ENCODE measurements at places on chromosomes 13 and 19.

DNA sequence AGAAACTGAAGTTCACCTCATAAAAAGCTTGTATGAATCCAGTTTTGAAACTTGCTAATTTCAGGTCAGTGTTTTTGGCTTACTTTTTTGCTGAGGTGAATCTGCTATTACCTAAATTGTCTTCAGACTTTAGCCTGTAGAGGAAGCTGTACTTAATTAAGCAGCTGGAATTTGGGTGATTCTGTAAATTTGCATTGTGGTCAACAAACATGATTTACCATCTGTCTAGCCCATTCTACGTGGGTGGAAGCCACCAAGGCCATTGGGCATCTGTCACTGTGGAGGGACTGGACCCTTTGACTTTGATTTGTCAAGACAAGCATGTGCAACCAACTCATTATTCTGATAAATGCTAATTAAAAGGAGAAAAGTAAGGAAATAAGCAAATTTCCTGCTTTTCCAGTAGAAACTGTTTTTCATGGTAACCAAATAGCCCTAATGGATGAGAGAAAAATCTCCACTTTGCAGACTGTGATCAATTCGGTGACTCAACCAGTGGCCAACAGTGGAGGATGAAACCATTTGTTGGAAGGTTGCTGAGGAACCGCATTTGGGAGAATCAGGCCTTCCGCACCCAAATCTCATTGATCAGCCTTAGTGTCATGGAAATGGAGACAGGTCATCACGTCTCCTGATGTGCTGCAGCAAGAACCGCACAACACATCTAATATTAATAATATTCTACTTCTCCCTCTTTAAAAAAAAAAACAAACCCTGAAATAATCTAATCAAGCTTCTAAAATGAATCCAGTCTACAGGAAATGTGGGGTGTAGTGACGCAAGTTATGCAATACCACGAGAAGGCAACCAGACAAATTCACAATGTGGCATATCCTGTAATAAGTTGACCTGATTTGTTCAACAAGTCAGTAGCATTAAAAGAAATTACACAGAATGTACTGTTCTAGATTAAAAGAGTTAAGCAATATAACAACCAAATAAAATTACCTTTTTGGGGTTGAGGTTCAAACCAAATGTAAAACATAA is 54.3 kb downstream of the GARRE1 start:
- DNase-seq = peak; percentile 30

DNA sequence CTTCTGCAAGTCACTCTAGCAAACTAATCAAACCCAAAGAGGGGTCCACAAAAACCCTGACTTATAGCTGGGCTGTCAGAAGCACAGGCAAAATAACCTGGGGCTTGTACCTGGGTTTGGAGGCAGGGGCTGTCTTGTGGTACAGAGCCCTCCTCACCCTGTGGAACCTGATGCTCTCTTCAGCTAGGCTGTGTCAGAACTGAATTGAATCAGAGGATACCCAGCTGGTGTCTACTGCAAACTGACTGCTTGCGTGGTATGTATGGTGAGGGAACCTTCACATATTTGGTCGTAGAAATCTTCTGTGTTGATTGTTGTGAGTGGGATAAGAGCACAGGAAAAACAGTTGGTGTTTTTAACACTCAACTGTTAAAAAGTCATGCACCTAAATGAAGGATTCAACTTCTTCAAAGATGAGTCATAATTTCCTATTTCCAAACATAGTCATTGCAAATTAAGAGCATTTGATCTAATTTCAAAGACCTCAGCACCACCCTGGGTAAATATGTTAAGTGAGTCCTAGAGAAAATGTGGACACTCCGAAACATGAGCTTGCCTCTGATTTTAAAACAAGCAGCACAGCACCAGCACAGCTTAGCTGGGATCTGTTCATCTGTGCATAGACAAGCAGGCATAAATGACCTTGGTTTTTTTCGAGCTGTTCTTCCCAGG is 840.2 kb downstream of the UQCRFS1 start:
- DNase-seq = no peak

DNA sequence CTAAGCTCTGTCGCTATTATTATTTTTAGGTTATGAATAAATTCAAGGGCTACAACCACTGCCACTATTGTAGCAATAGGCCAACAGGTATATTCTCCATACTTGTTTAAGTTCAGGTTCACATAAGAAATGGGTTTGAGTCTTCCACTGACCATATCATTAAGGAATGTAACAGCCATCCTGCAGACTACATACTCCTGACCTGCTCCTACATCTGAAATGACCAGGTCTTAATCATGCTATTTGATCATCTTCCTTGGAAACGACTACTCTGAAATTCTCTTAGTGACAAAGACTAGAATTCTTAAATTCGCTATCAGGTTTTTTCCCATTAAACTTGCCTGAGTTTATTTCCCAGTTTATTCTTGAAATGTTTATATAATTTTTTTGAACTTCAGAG is 66.8 kb downstream of the IPO5 start:
- no peak for DNase-seq

DNA sequence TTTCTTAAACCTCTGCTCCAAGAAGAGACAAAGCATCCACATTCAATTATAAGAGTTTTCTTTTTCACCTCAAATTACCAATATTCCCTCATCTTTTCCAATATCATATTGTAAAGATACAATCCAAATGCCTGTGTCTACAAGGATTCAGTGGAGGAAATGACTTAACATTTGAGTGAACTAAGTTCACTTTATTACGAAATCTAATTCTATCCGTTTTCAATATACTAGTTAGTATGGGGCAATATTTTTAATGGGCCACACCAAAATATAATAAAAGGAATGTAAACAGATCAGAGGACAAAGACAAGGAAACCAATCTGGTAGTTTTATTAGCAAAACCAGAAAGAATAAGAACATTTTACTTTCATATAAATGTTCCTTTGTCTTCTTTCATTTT is 136.0 kb downstream of the DCLK1 start:
- no peak for DNase-seq

DNA sequence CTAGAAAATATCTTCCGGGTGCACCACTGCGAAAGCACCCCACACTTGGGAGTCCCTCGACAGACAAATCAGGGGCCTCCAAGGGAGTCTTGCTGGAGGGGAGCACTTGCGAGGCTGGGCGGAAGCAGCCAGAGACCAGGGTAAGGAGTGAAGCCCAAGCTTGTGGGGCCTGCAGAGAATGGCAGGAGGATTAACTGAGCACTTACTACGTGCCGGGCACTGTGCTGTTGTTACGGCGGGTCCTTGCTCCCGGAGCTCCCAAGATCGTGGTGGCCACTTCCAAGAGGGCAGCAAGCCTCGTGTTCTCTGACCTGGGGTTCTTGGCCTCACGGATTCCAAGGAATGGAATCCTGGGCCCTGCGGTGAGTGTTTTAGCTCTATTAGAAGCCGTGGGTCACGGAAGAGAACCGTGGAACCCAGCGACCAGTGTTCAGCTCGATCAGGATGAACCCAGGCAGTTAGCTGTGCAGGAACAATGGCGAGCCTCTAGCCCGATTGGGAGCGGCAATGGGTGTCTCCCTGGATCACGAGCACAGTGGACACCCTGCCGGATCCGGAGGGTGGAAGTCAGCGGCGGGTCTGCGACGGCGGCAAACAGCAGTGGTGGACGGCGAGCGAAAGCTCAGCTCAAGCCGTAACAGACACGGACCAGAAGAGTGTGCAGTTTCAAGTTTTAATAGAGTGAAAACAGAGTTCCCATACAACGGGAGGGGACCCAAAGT is 9.6 kb downstream of the TTYH1 start:
- DNase-seq = no peak

- DNase-seq = no peak
These were observed 92.1 kb downstream of the ATP11A start for GRCh38 chr13:112781881-112782361.

DNA sequence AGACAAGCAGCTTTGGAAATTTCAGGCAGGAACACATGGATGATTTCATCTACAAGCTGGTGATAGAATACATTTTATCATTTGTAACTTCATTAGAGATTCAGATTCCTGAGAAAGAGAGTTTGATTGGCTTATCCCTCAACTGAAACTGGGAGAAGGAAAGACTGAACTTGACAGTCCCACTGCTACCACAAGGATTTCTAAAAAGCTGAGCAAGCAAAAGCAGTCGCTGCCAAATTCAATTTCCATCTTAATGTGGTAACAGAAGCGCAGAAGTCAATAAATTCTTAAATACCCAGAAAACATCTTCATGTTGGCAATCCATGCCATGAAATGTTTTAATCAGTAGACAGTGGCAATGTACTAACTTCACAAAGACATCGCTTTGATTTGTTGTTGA is 172.1 kb upstream of the DACH1 start:
- no peak for DNase-seq

DNA sequence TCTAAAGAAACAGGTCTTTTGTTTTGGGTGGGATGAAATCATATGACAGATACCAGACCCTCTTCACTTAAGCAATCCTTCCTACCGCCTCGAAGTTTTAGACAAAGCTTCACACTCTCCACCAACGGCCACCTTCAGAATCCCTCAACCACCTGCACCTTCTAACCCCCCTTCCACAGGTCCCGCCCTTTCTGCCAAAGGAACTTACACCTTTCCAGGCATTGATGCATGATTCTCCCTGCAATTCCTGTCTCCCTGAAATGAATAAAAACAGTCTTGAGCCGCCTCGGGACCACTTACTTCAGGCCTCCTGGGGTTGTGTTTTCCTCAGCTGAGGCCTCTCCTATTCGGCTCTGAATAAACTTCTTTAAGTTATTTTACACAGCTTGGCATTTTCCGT is 859 bp downstream of the ZNF433 start:
- DNase-seq = no peak

GRCh38 chr13:49340161-49340560 is 92.4 kb downstream of the CDADC1 start:
- DNase-seq = no peak

- DNase-seq = no peak
These were observed 4.3 kb downstream of the ZSCAN1 start for GRCh38 chr19:58037927-58038687.

DNA sequence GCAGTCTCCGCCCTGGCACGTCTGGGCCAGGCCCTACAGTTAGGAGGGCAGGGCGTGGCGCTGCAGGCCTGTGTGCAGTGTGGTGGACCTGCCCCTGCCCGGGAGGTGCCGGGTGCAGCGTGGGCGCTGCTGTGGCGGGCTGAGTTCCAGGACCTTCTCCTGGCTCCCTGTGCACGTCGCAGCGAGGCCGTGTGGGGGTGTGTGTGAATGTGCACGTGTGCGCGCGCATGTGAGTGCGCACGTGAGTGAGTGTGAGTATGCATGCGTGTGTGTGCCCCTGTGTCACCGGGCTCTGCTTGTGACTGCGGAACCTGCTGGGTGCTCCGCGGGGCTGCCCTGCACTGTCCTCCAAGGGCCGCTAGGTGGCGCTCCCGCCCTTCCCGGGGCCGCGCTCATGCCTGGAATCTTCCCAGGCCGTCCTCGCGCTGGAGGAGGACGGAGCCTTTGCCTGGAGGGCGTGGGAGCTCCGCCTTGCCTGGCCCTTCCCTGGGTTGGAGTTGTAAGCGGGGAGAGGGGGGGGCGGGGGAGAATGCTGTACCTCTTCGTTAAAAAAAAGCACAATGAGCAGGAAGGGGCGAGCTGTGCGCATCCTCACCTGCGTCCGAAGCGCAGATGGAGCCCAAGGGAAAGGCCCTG is 79.3 kb downstream of the KDM4B start:
- peak; percentile 55 for DNase-seq

- no peak for DNase-seq
These were observed 7.1 kb upstream of the DOCK9 start for GRCh38 chr13:98984983-98985382.

DNA sequence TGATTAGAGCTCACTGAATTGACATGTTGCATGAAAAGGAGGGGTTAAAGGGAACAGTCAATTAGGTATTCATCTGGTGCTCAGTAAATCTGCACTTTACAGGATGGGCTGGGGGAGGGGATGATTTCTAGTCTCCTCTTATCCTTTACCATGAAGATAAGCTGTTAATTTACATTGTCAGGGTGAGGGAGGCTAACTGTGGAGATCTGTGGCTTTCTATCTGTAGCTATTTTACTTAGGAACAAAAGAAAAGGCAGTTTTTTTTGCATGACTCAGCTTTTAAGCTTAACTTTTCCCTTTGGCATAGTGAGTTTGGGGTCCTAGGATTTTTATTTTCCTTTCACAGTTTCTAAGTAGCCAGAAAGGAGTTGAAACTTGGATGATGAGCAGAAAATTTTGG is 253.3 kb downstream of the LMO7 start:
- no peak for DNase-seq

DNA sequence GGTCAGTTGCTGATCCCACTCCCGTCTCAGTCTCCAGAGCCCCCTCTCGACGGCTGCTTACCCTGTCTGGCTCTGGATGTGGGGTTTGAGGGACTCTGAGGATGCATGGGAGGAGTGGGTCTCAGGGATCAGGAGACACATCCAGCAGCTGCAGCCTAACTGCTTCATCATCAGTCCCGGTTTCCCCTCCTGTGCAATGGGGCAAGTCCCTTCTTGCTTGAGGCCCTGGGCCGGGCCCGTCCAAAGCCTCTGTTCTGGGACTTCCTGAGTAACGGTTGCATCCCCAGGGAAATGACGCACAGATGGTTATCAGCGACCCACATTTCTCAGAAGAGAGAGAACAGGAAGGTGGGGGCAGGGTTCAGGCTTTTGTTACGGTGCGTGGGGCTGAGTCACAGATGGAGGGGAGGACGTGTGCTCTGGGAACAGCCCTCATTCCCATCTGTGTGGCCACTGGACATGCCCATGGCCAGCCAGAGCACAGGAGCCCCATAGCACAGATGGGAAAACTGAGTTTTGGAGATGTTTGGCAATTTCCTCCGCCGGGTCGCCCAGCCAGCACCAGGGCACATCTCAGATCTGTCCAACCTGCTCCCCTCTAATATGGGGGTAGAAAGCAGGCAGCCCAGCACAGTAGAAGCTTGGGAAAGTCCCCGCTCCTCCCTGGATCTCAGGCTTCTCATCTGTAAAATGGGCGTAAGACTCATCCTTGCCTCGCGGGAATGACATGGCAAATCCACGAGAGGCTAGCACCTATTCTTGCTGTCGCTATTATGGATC is 19.3 kb downstream of the GNA15 start:
- DNase-seq = peak; percentile 88

DNA sequence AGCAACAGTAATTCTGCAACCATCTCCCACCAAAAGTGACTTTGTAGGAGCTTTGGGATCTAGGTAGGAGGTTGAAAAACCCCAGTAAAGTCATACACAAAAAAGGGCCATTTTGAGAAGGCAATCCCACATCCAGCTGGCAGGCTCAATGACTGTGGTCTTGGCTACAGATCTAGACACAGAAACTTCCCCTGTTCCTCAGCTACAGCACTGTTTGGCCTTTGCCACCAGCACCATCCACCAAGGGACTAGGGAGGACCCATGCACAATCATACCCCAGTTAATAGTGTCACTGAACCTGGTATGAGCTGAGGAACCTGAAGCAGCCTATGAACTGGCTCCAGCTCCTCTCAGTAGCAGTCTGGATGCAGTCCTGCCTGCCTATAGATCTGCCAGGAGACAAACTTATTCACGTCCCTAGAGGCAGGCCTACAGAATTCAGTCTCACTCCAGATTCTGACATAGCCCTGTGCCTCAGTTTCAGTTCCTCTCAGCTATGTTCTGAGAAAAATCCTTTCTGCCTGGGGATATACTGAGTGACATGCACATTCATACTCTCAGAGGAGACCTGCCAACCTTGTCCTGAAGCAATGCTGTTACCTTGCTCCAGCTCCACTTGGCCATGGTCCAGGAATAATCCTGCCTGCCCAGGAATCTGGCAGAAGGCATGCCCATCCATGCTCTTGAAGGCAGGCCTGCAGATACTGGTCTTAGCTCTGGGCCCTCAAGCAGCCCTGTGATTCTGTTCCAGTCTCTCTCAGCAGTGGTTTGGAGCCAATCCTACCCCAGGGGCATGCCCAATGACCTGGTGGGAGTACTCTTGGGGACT is 2048.3 kb upstream of the PCDH20 start:
- no peak for DNase-seq

Measured in CD4-positive, alpha-beta T cell treated with Interleukin-6 for 4 hours (primary cell).